ENCODE measurements at places on chromosomes 2 and 18.

GRCh38 chr18:3603421-3604234 is 153.7 kb downstream of the TGIF1 start:
- peak; percentile 99 for DNase-seq

GRCh38 chr2:72822794-72823193 is 3.0 kb downstream of the EXOC6B start:
- DNase-seq: no peak

DNA sequence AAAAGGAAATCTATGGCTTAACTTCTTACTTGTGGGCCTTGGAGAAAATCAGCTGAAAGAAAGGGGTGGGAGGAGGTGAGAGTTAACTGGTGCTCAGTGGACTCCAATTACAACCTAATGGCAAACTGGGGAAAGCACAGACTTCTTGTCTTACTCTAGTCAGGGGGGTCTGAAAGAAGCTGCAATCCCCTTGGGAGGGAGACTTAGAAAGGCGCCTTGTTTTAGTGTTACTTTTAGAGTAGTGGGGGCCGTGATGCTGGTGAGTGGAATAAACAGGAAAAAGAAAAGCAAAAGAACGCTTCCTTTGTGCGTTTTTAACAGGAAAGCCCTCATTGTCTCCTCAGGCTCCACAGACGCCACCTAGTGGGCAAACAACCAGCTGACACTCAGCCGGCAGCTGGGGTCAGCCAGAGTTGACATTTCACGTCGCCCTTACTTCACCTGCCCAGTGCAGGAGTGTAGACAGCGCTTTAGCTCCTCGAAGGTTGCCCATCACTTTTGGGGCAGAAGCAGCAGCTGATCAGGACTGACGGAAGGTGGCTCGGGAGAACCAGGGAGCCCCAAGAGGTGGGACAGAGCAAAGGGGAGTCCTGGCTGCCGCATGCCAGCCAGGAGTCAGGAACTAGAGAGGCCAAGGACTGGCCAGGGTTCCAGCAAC is 55.9 kb upstream of the GORASP2 start:
- DNase-seq: peak; percentile 70

DNA sequence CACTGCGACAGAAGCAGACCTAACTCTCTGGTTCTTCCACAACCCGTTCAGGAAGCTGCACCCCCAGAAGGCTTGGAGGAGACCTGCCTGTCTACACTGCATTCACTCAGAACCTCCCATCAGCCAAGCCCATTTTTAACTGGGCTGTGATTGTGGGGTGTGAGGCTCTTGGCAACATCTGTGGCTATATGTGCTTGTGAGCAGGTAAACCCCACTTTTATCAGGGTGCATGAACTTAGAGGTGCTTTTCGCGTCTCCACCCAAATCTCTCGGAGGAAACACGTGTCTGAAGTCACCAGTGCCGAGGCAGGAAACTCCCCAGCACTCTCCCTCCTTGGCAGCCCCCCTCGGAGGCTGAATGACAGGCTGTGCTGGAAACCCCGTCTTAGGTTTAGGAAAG is 158.2 kb upstream of the SALL3 start:
- DNase-seq: no peak

DNA sequence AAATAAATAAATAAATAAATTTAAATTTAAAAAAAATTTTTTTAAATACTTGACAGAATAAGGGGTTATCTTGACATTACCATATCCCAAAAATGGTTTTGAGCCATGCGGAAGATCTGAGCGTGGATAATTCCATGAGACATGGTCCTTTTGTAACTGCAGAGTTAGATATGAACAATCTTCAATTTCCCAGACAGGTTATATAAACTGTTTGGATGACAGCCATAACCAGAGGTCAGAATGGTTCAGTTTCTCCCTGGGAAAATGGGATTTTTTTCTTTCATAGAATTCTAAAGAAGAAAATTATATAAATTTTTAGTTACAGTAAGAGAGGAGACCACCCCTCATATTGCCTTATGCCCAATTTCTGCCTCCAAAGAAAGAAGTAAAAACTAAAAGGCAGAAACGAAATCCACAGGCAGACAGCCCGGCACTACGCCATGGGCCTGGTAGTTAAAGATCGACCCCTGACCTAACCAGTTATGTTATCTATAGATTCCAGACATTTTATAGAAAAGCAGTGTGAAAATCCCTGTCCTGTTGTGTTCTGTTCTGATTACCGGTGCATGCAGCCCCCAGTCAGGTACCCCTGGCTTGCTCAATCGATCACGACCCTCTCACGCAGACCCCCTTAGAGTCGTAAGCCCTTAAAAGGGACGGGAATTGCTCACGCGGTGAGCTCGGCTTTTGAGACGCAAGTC is 3.0 kb downstream of the GALM start:
- DNase-seq: no peak

GRCh38 chr18:57231864-57232263 is 85.0 kb downstream of the BOD1L2 start:
- DNase-seq: no peak

DNA sequence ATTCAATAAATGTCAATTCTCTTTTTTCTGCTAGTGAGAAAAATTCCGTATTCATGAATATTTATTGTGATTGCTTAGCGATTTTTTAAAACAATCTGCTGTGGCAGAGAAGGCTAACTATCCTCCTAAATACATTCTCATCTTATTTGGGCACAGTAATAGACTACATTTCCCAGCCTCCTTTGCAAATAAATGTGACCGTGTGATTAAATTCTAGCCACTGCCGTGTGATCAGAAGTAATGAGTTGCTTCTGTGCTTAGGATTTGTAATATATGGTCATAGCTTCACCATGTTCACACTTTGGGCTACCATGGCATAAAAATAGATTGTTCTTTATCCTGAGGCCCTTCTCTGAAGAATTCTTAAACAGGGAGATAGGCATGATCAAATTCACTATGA is 179.6 kb downstream of the FAM124B start:
- DNase-seq: no peak

- DNase-seq: peak; percentile 81
These were observed 125.7 kb upstream of the EPAS1 start for GRCh38 chr2:46171411-46171953.

GRCh38 chr2:78892295-78892694 is 133.2 kb upstream of the REG3G start:
- DNase-seq: no peak

DNA sequence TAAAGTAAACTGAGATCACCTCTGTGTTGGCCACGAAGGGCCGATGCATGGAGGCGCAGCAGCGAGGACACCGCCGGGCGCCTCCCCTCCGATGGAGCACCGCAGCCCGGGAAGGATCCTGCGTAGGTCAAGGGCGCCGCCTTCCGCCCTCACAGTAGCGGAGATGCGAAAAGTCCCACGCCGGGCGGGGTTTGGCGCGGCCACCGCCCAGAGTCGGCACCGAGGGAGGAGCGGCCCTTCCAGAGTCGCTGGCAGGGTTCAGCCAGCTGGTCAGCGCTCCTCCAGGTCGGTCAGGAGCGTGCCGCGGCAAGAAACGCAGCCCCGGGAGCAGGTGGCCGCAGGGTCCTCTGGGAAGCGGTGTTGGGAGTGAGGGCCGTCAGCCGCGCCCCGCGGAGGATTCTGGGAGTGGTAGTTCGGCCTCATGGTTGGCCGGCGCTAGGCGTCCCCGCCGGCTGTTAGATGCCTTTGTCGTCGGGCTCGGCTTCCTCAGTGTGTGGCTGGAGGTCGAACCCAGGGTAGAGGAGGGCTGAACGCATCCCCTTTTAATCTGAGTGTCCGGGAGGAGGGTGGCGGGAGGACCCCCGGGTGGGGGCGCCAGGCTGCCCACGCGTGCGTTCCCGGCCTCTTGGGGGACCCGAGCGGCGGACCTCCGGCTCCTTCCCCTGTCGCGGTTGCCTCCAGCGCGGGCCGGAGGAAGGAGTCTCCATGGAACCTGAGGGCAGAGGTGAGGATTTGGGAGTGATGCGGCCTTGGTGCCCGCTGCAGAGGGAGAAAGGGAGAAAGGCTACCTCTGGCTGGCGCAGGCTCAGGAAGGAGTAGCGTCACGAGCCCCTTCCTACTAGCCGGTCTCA is at the start of gene ZNF892:
ZNF892 (plus strand) TSS at position 411 of the 851 bp plus-strand sequence; CDS start at position 706, 295 bp downstream.
- DNase-seq: peak; percentile 82

GRCh38 chr2:37005118-37005868 is 39.0 kb upstream of the STRN start:
- DNase-seq: peak; percentile 49

DNA sequence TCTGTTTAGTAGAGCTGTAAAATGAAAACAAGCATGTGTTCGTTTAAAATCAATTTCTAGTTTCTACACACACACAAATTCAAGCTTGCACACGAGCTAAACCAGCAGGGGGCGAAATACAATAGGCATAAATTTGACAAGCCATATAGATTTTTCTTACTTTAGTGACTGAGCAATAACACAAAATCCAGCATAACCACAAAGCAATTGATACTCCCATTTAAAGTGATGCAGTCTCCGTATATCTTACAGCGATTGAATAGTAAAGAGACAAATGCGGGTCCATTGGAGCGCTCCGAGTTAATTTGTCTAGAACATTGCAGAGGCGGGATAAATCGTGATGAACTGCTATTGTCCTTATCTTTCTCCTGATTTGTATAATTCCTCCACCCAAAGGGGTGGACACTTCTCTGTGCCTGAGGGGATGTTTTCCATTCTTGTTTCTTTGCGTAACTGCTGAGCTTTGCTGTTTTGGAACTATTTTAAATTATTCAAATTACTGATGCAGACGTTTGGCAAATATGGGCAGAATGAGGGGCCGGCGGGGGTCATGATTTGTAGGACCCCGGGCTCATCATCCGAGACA is 1.2 kb upstream of the AFTPH start:
- DNase-seq: peak; percentile 93

All from fibroblast of the aortic adventitia (primary cell).